ENCODE measurements at places on chromosomes 13 and 19.

- no peak for DNase-seq
Measured at GRCh38 chr13:34250151-34250670, 432.3 kb downstream of the RFC3 start.

GRCh38 chr13:111470933-111471332 is 150.5 kb downstream of the TEX29 start:
- DNase-seq, result no peak

GRCh38 chr19:18657590-18658365 is 20.9 kb downstream of the KLHL26 start:
- DNase-seq, result no peak

- DNase-seq, result no peak
Measured at GRCh38 chr13:79398127-79398526, 7.9 kb downstream of the RBM26 start.

GRCh38 chr13:113057084-113057483 is 48.5 kb upstream of the F7 start:
- DNase-seq, result no peak

DNA sequence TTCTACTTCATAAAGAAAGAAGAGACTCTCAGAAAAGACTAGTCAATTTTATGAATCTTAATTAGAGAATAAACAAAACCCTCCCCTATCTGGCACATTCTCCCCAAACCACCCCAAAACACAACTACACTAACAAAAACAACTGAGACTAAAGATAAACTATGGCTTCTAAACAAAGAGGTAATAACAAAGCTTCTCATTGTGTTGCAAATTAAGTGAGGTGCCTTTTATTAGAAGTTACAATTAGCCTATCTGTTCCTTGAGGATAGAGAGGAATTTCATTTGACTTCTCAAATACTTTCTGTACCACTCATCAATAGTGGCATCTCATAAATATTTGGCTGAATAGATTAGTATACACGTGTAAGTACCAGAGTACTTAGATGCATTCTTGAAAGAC is 1196.2 kb downstream of the PCDH9 start:
- DNase-seq, result no peak

GRCh38 chr13:22793598-22794134 is 387.1 kb upstream of the SGCG start:
- no peak for DNase-seq

DNA sequence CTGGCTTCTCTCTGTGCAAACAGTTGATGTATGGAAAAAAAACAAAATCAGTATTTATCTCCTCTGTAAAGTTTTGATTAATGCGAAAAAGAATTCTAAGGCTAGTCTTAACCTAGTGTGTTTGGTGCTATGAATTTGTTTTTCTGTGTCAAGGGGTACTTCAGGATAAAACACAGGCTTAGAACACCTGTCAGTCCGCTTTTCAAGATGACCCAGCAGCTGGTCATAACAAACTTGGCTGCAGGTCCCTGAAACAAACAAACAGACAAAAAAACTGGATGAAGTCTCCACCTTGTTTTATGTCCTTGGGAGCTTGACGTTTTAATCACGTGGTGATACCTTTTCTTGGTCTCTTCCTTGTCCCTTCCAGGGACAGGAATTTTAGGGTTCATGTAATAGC is 689.3 kb downstream of the UQCRFS1 start:
- DNase-seq, result no peak

DNA sequence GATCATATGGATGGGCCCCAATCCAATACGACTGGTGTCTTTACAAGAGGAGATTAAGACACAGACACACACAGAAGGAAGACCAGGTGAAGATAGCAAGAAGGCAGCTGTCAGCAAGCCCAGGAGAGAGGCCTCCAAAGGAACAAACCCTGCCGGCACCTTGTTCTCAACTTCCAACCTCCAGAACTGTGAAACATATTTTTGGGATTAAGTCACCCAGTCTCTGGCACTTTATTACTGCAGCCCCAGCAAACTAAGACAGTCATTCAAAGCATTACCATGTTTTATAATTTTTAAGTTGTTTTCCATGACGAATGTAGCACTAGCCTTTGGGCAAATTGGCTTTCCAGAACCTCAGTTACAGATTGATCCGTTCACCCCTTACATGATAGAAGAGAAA is 11.3 kb downstream of the STARD13 start:
- DNase-seq, result no peak

DNA sequence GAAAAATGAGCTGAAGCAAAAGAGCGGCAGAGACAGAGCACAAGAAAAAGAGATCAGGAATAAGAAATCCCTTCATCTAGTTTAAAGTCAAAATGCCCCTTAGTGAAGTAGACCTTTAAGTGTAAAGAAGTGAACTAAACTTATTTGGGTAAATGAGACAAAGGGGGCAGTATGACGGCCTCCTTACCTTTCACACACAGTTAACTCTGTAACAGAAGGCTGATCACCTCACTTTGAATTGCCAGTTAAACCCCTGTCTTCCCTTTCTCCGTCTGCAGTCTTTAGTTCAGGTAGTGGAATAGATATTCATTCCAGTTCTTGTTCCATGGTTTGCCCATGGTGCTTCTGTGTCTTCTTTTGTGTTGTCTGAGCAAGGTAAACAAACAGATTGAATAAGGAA is 1029.8 kb downstream of the DIAPH3 start:
- DNase-seq, result no peak

- DNase-seq, result peak; percentile 7
Measured at GRCh38 chr13:33497146-33497845, 211.7 kb upstream of the STARD13 start.

DNA sequence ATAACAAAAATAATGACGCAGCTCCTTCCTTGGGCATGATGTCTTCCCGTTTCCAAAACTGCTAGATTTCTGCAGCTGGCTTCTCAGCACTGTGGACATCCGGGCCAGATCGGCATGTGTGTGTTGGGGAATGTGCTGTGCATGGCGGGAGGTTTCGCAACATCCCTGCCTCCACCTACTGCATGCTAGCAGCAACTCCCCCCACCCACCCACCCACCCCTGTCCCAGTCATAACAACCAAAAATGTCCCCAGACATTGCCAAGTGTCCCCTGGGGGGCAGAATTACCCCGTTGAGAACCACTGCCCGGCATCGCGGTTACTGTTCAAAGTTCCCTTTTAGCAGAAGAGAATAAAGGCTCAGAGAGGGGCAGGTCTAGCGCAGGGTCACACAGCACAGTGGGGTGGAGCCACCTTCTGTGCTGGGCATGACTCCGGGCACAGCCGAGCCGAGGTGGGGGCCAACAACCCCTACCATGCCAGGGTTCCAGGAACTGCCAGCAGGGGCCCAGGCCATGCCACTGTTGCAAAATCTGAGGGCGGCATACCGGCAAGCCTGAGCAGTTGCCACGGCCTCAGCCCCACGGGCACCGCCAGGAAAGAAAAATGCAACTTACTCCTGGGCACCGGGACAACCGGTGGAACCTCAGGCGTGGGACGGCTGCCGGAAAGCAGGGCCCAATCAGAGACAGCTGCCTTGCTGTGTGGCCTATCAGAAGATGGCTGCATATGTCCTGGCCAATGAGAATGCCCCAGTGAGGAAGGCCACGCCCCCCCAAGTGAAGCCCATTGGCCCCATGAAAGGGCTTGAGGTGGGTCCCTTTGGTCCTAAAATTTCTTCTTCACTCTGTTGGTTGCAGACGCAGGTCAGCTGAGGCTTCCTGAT is 22.5 kb upstream of the NFIC start:
- peak; percentile 92 for DNase-seq
